ENCODE measurements at places on chromosomes 2 and 18.
A peak's percentile ranks its signal among the peaks of the same experiment; 100 is the strongest.

- peak; percentile 80 for DNase-seq
Measured at GRCh38 chr2:218995972-218996711, 2.9 kb upstream of the CRYBA2 start.

GRCh38 chr18:65498605-65499004 is 252.2 kb upstream of the CDH7 start:
- no peak for DNase-seq

- no peak for DNase-seq
Measured at GRCh38 chr2:189104934-189105333, 74.6 kb downstream of the COL5A2 start.

GRCh38 chr2:9247177-9247576 is 40.6 kb downstream of the ASAP2 start:
- no peak for DNase-seq

DNA sequence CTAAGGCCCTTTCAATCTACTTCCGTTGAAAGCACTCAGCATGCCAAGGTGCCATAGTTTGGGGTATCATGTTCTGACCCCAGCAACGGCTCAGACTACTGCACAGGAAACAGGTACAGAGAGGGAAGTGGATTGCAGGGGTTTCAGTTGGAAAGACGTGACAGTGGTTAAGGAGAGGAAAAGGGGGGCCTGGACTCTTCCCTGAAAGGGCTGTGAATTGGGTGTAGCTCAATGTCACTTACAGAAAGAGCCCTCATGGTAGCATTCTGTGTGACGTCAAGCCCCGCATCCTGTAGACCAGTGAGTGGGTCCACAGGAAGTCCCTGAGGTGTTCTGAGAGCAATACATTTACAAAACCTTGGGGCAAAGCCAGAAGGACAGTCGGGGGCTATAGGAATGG is 121.5 kb upstream of the GYPC start:
- DNase-seq = no peak

GRCh38 chr2:172307800-172308199 is 119.6 kb upstream of the ITGA6 start:
- DNase-seq = no peak

DNA sequence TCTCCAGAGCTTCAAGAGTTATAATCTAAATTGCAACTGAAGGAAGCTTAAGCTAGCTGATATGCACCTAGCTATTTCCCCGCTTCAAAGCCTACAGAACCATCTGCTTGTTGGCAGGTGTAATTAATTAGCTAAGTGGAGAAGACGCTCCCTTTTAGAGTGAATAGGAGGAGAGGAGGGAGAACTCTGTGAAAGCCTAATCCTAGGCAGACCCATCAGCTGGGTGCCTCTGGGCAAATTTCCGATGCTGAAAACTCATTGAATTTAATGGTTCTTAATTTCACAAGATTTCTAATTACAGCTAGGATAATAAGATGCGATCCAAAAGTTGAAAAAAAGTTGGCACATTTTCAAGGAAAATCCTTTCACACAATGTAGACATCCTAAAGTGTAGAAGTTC is 735.9 kb downstream of the ERBB4 start:
- DNase-seq = no peak

DNA sequence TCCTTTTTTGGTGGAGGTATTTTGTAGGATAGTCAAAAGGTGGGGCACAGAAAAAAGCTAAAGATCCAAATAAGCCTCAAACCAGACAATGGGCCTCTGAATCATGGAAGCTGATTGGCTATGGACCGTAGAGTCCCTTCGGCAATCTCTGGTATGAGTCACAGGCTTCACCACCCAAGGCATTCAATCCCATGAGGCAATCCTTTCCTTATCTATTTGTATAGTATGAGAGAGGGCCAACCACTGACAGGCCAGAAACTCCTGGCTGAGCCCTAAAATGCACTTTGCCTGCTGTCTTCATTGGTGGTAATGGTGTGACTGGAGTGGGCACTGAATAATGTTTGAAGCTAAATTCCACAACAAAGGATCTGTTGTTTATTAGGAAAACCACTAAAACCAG is 38.7 kb upstream of the MEX3C start:
- no peak for DNase-seq

- no peak for DNase-seq
Measured at GRCh38 chr2:180901331-180901730, 79.1 kb upstream of the UBE2E3 start.

- no peak for DNase-seq
Measured at GRCh38 chr2:150292807-150293206, 194.7 kb downstream of the RND3 start.

DNA sequence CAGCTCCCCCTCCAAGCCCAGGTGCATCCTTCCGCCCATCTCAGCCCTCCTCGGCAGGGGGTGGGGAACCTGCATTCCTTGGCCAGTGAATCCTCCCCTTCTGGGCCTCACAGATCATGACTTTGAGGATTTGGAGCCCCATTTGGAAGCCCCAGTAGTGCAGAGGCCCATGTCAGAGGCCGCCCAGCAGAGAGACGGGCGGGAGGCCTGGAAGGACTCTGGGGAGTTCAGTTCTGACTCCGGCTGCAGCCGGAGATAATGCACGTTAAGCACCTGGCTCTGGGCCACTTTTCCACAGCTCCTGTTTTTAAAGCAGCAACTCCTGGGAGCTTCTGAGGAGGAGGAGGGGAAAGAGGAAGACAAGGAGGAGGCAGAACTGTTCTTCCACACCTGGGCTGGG is 14.9 kb downstream of the ATOH8 start:
- no peak for DNase-seq

DNA sequence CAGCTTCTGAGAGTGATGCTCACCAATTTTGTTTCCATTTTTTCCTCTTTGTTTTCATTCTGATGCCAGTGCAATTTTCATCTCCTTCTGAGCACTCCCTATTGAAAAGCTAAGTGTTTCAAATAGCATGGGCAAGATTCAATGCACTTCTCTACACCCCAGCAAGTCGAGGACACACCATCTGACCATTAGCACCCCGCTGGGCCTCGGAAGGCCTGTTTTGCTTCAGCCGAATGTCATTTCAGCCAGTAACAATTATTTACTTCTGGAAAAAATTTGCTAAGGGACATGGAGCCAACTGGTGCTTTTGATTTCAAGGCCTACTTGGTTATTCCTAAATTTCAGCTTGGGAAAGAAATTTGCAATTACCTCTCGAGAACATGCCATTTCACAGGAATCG is 392.4 kb downstream of the RNF144A start:
- no peak for DNase-seq
